Esophagus mucosa (tissue), 1 donor: ENCODE measurements at places on chromosomes 16 and 17. TPM values are rescaled to one million over a fixed set of nuclear protein-coding genes. Genes with fewer than 3 reads are reported as not detected.

- ATAC-seq, result no peak
Observed at GRCh38 chr16:49510654-49511305, 137.2 kb downstream of the C16orf78 start.

GRCh38 chr17:82985973-82986372 is 93.4 kb upstream of the METRNL start:
- peak; percentile 52 for ATAC-seq

DNA sequence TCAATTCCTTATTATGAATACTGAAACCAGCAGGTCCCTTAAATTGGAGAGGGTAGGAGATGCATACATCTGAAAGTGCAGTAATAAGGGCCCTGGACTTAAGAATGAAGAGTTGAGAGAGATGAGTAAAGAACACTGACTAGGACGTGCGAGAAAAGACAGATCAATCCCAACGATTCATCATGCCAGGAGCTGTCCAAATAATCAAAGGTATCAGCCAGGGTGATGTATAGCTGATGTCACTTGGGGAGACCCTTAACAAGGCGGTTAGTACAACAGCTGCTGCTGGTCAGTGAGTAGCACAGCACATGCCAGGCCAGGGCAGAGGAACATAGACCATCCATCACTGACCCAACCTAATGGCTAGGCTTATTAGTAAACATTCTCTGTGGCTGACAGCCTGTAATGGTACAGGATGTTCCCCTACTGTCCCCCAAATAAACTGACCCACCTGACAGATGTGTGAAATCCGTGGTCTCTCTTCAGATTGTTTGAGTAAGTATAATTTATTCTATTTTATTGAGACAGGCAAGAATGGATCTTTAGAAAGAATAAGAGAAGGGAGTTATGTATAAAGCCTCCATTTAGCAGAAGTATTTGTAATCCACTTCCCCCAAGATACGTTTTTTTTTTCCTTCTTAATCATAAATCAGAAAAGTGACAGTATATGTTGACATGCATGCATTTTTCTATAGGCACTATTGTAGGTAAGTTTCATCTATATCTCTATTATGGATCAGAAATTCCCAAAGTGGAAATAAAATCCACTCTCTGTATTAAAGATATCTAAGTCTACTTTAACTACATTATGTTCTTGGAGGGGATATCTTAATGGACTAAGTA is 118.4 kb downstream of the SNX11 start:
- no peak for ATAC-seq

DNA sequence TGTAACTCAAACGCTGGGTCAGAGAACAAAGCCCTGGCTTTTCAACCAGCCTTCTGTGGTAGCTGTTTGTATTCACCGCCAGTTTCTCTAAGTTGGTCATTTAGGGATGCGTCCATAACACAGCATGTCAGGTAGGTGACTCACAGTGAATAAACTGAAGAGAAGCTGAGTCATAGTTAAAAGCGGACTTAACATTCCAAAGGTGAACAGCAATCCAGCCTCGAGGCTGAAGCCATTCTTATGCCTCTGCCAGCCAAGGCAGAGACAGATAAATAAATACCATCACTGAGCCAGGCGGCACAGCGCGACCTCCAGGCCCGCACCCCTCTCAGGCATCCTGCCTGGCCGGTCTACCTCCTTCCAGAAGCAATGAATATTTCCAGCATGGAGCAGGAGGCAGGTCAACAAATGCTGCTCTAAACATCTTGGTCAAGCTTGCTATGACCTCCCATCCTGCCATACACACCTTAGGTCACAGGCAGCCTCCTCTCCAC is 12.4 kb upstream of the CACNG4 start:
- peak; percentile 95 for ATAC-seq

DNA sequence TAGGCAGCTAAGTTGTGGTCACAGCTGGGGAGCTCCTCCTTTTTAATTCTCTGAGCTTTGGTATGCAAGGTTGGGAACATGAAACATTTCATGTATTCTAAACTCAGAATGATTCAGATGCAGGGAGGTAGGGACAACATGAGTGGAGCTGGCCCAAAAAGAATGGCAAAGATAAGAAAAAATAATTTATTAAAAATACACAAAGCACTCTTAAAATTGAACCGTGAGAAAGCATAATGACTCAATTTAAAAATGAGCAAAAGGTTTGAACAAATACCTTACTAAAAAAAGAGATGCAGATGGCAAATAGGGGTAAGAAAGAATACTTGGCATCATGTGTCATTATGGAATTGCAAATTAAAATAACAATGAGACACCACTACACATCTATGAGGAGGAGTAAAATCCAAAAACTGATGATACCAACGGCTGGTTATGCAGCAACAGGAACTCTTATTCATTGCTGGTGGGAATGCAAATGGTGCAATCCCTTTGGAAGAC is 175.6 kb upstream of the IRX3 start:
- no peak for ATAC-seq

DNA sequence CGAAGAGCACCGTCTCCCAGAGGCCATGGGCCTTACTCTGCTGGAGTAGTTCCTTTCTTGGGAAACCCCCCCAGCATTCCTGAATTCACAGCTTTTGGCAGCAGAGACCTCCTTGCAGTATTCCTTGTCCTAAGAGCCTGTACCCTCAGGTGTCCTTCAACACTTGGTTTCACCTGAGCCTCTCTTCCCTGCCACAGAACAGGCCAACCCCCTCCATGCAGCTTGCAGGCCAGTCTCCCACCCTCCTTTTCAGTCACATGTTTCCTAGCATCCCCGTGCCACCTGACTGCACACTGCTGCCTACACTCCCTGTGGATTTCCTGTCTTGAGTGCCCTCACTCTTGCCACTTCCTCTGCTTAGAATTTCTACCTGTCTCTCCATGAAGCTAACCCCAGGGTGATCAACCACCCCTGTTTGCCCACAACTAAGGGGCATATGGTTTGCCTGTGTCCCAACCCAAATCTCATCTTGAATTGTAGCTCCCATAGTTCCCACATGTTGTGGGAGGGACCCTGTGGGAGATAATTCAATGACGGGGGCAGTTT is 65.5 kb downstream of the DYNLRB2 start:
- no peak for ATAC-seq

DNA sequence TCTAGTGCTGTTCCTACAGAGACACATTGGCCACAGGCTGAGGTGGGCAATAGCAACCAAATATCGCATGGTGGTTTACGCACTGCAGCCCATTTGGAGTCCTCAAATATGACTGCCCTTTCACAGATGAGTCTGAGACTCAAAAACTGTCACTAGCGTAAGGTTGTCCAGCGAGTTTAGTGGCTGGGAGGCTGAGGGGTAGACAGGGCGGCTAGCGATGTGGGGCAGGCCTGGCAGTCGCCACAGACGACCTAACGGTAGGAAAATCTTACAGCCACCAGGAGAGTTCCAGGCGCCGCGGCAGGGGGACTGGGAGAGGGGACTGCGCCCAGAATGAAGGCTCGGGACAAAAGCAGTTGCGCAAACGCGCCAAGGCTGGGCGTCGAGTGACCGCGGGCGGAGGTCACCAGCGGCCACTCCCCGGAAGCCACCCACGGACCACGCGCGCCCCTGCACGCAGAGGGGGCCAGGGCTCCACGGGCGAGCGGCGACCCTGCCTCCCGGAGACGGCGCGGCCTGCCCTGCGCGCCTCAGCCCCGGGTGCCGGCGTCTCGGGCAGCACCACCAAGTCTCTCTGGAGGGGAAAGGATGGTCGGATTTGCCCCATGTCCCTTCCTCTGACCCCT is 699 bp upstream of the MAP1LC3B start:
- ATAC-seq, result no peak

DNA sequence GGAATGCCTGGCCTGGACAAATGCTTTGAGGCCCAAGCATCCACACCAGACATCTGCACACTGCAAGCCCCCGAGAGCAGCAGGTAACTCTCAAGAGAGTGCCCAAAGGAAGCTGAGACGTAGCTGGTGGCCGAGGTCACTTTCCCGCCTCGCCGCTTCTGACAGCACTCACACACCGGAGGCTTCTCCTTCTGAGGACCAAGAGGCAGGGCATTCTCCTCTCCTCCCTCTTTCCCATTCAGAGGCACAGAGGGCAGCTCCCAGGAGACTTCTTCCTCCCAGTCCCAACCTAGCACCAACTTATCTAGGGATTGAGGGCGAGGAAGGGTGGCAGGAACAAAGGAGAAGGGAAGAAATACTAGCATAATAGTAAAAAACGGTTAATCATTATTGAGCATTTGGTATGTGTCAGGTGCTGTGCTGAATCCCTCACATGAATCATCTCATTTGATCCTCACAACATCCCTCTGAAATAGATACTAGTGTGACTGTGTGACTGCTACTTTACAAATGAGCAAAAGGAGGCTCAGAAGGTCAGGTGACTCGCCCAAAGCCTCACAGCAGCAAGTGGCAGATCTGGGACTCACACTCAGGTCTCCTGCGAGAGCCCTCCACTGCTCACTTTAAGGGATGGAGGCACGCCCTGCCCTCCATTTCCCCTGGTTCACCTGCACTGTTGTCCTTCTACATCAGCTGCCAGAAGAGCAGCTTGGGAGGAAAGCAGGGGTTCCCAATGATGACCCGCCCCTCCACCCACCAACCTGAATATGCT is 41.8 kb downstream of the MYO18A start:
- ATAC-seq, result peak; percentile 9

DNA sequence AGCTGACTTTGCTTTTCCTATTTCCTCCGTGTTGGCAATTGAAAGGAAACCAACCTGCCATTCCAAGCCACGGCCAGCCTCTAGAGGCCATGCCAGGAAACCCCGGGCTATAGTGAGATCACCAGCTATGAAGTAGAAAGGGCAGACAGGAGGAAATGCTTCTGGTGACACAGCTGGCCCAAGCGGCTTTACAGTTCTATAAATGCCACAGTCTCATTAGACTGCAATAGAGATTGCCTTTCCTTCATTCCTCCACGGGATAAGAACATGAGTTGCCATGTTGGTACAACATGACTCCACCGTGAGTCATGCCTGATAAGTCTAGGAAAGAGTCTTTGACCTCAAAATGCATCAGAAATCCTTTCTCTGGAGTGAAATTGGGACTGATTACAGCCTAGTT is 384.9 kb downstream of the GRIN2A start:
- no peak for ATAC-seq

DNA sequence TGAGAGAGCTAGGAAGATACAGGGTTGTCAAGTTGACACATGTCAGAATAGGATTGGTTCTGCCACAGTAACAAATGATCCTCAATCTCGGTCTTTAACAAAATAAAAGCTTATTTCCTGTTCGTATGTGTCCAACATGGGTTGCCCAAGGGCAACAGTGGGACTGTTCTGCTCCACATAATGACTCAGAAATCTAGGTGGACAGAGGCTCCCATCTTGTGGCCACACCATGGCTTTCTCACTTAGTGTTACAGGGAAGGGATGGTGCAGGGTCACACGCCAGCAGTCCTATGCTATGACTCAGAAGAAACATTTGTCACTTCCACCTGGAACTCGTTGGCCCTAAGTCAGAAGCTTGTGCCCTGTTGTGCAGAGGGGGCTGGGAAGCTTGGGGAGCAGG is 364.9 kb downstream of the SNX29 start:
- peak; percentile 92 for ATAC-seq

DNA sequence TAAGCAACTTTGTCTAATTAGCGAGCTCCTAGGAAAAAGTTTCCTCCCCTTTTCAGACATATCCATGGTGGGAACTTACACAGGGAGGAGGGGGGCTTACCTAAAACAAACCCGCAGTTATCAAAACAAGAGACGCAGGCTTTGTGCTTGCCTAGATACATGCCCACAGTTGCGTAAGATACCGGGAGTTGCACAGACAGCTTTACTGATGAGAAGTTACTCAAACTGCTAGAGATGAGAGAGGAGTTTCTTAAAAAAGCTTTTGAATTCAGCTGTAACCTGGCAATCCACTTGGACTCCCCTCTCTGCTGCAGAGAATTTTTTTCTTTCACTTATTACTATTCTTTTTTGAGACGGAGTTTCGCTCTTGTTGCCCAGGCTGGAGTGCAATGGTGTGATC is 6.8 kb upstream of the ZP2 start:
- no peak for ATAC-seq

- no peak for ATAC-seq
Observed at GRCh38 chr17:75542728-75543336, 17.3 kb downstream of the LLGL2 start.

DNA sequence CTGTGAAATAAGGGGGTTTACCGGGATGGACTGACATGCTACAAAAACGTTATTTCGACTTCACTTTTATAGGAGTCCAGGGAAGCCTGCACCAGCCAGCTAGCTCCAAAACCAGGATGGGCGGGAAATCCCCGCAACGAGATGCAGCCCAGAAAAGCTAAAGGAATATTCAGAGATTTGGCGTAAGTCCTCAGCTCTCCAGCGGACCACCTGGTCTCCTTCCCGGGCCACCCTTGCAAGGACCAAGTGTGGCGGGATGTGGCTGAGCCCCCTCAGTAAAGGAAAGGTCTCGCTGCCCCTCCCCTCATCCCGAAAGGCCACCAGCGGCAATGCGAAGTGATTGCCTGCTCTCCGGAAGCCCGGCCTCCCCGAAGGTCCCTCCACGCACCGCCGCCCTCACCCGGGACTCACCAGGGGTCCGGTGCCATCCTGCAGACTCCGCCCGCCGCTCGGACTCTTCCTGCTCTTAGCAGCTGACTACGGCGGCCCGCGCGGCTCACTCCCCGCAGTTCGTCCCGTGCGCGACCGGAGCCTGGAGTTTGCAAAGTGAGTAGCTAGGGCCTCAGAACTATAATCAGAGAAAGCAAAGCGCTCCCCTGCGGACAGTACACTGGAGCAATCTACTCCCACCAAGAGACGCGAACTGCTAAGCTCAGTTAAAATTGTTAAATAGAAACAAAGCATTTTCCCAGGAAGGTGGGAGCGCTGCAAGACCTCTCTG is at the start of gene STX8:
Gene STX8 (minus strand): TSS at position 440 of the 721 bp plus-strand sequence. CDS start 12 bp downstream, at position 428.
- peak; percentile 92 for ATAC-seq

DNA sequence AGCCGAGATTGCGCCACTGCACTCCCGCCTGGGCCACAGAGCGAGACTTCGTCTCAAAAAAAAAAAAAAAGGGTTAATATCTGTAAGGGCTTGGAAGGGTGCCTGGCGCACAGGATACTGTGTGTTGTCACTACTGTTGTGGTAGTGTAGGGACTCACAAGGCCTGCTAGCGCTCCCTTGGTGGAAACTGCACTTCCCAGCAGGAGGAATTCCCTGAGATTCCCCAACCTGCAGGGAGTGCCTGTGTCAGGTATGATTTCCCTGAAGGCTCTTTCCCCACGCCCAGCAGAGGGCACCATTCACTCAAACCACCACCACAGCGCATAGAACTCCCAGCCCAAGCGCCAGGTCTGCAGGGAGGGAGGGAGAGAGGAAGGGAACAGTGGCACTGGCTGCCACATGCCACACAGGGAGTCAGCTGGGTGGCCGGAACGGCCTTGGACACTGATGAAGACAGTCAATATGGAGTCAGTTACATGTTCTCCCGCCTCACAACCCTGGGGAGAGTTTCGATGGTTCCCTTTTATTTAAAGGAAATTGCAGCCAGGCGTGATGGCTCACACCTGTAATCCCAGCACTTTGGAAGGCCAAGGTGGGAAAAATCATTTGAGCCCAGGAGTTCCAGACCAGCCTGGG is 32.7 kb upstream of the CDH1 start:
- peak; percentile 76 for ATAC-seq

Gene PLA2G10
- not detected for total RNA-seq

Gene ADAMTS18
- not detected for total RNA-seq

Gene TERB1
- 0.08 TPM for total RNA-seq

Gene C16orf89
- 0.56 TPM for total RNA-seq

Gene SULT1A4
- 2.2 TPM for total RNA-seq

Gene SCIMP
- 0.72 TPM for total RNA-seq

Gene SOX9
- total RNA-seq, result 20.3 TPM

Gene LDAF1
- 62.3 TPM for total RNA-seq
